ENCODE measurements at places on chromosomes 4 and X. TPM values are rescaled to one million over a fixed set of nuclear protein-coding genes. Genes with fewer than 3 reads are reported as not detected.

DNA sequence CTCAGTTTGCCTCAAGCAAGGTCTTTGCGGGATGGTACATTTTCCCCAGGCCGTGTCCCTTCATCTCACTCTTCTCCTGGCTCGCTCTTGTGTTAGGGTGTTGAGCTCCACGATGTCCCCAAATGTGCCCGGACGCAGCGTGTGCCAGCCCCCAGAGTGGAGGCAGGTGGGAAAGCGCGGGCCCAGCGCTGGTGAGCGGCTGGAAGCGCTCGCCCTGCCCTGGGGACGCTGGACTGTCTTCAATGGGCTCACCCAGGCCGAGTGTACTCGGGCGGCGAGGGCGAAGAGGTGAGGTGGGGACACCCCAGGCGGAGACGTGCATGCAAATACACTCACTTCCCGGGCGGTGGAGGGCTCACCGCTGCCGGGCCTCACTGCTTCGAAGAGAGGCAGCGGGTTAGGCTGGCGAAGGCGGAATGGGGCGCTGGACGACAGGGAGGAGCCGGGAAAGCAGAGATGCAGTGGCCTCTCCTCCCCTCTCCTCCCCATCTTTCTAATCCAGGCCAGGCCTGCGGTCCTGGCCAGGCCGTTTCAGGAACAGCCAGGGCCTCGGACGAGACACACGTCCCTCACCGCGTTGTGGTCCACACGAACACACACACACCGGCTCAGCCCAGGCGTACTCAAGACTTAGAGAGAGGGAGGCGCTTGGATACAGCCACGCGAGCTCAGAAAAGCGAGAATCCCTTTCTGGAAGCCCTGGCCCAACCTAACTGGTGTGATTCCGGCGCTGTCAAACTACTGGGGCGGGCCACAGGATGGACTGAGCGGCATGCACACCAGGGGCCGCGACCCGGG, 2.2 kb downstream of the NKX6-1 start:
- peak overlapping the region; percentile 45 for H3K27ac ChIP-seq
- H3K4me1 ChIP-seq = peaks cover 24% of the 10 kb centered on the region
- peaks cover 79% of the 10 kb centered on the region for H3K27me3 ChIP-seq
- peak overlapping the region; percentile 65 for H3K4me3 ChIP-seq
- no peak for DNase-seq
- H3K36me3 ChIP-seq = peaks cover 26% of the 10 kb centered on the region

DNA sequence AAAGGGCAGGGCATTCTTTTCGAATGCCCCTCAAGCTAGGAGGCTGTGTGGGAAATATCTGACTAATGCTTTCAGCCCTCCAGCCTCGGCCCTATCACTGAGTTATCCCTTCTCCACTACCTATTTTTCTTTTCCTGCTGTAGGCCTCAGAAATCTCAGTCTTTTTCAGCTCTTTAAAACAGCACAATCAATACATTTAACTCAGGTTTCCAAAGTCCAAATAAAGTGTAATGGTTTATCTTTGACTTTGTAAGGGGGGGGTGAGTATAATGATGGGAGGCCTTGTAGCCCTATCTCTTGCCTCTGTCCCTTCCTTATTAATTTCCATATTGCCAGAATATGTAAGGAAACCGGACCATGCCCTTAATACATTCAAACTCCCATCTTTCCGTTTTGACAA, 1.6 kb upstream of the WNK3 start:
- H3K27me3 ChIP-seq = peaks cover 34% of the 10 kb centered on the region
- no peaks in the 10 kb centered on the region for H3K36me3 ChIP-seq
- DNase-seq = no peak
- H3K4me1 ChIP-seq = peaks cover 15% of the 10 kb centered on the region

- H3K4me3 ChIP-seq = no peak overlapping the region
- H3K27me3 ChIP-seq = no peaks in the 10 kb centered on the region
- no peaks in the 10 kb centered on the region for H3K36me3 ChIP-seq
- no peaks in the 10 kb centered on the region for H3K4me1 ChIP-seq
- H3K27ac ChIP-seq = no peak overlapping the region
Observed at GRCh38 chr4:64777286-64777685, 368.0 kb upstream of the TECRL start.

- H3K27me3 ChIP-seq = peaks cover 26% of the 10 kb centered on the region
- no peak for DNase-seq
Observed at GRCh38 chr4:140266958-140267568, 106.4 kb upstream of the SCOC start.

GRCh38 chrX:154057791-154058190, 38.1 kb upstream of the IRAK1 start:
- H3K4me1 ChIP-seq = peaks cover 24% of the 10 kb centered on the region
- no peak for DNase-seq
- H3K27me3 ChIP-seq = no peaks in the 10 kb centered on the region
- no peaks in the 10 kb centered on the region for H3K36me3 ChIP-seq

The ENAM gene
- 0.13 TPM for polyA plus RNA-seq

GRCh38 chr4:150089732-150090131, 11.5 kb downstream of the DCLK2 start:
- H3K4me3 ChIP-seq = no peak overlapping the region
- H3K4me1 ChIP-seq = no peaks in the 10 kb centered on the region
- no peak for DNase-seq
- H3K36me3 ChIP-seq = no peaks in the 10 kb centered on the region
- no peaks in the 10 kb centered on the region for H3K27me3 ChIP-seq

The TLR7 gene
- polyA plus RNA-seq = 33.4 TPM

- DNase-seq = no peak
- no peak overlapping the region for H3K4me3 ChIP-seq
- no peaks in the 10 kb centered on the region for H3K27me3 ChIP-seq
- H3K36me3 ChIP-seq = peaks cover 12% of the 10 kb centered on the region
Observed at GRCh38 chr4:99025506-99025905, 30.0 kb downstream of the METAP1 start.

The ZFP92 gene
- not detected for polyA plus RNA-seq

GRCh38 chr4:152594978-152595925, 59.4 kb upstream of the FBXW7 start:
- no peaks in the 10 kb centered on the region for H3K4me1 ChIP-seq
- H3K27me3 ChIP-seq = peaks cover 11% of the 10 kb centered on the region
- H3K4me3 ChIP-seq = no peak overlapping the region
- H3K27ac ChIP-seq = no peak overlapping the region
- DNase-seq = no peak
- no peaks in the 10 kb centered on the region for H3K36me3 ChIP-seq

The CPZ gene
- not detected for polyA plus RNA-seq

- DNase-seq = no peak
- H3K4me1 ChIP-seq = no peaks in the 10 kb centered on the region
- H3K4me3 ChIP-seq = peak overlapping the region; percentile 66
- H3K27ac ChIP-seq = no peak overlapping the region
- no peaks in the 10 kb centered on the region for H3K36me3 ChIP-seq
Observed at GRCh38 chr4:16893141-16893651, 5.2 kb downstream of the LDB2 start.

DNA sequence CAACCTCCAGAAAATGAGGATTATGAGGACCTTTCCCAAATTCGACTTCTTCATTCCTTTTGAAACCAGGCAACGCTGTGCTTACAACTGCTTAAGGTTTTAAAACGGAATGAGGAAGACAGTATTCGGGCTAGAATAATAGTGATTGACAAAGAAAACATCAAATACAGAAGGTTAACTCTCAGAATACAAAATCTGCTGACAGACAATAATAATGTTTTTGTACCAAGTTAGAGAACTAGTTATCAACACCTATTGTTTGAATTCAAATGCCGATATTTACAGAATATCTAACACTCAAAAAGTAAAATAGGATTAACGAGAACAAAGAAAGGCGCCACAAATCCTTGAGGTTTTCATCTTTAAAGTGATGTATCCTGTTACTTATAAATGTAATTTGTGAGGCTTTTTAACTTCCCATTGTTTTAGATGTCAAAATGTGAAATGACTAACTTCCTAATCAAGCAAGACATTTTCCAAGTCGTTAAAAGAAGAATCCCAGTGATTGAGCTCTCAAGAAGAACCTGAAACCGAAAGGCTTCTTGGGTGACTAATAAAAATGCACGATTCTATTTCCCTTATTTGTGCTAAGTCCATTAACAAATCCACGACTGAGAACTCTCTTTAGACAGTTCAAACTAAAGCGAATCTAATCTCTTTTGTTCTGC, 118.3 kb downstream of the SORBS2 start:
- H3K4me3 ChIP-seq = no peak overlapping the region
- H3K4me1 ChIP-seq = no peaks in the 10 kb centered on the region
- H3K27me3 ChIP-seq = no peaks in the 10 kb centered on the region
- DNase-seq = no peak

DNA sequence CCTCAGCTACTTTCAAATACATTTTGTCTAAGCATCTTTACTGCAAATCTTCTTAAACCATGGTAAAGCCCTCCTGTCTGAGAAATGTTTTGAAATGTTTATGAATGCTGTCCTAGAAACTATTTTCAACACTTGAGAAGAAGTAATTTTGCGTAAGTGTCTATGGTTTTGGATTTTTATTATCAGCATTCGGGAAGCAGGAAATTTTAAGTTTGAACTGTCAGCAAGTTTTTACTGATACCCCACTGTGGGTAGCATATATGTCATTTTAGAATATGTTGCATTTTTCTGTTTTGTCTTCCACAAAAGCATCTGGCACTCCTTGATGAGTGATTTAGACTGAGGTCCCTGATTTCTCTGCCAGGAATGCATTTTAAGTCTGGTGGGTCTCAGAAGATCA, 302.4 kb upstream of the GIMD1 start:
- DNase-seq = no peak
- H3K36me3 ChIP-seq = no peaks in the 10 kb centered on the region
- H3K4me1 ChIP-seq = no peaks in the 10 kb centered on the region
- no peak overlapping the region for H3K27ac ChIP-seq
- no peak overlapping the region for H3K4me3 ChIP-seq
- no peaks in the 10 kb centered on the region for H3K27me3 ChIP-seq

DNA sequence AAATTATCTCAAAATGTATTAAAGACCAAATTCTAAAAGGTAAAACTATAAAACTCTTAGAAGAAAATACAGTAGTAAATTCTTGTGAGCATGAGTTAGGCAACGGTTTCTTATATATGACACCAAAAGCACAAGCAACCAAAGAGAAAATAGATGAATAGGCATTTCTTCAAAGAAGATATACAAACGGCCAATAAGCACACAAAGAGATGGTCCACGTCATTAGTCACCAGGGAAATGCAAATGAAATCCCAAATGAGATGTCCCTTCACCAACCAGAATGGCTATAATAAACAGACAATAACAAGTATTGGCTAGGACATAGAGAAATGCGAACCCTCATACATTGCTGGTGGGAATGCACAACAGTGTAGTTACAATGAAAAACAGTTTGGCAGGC, 44.6 kb downstream of the RAB33A start:
- no peak for DNase-seq
- no peaks in the 10 kb centered on the region for H3K4me1 ChIP-seq
- H3K27ac ChIP-seq = no peak overlapping the region
- no peaks in the 10 kb centered on the region for H3K27me3 ChIP-seq
- peaks cover 4% of the 10 kb centered on the region for H3K36me3 ChIP-seq

- H3K27ac ChIP-seq = no peak overlapping the region
- H3K36me3 ChIP-seq = no peaks in the 10 kb centered on the region
- DNase-seq = no peak
- H3K4me3 ChIP-seq = no peak overlapping the region
Observed at GRCh38 chr4:111028795-111029194, 405.9 kb upstream of the PITX2 start.

DNA sequence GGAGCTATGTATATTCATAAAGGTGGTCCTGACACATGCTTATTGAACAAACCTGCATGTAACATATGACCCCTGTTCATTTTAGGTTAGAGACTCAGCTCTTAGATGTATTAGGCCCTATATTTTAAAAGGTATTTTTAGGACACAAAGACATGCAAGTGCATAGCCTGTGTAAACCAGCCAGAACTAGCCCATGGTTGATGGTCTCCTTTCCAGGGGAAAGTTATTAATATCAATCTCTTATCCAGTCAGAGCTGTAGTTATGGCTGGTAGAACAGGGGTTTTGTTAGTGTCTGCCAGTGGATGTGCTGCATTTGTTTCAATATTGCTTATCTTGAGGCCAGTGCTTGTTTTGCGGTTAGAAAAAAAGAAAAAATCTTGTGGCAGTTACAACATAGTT, 488.6 kb downstream of the KCTD8 start:
- no peaks in the 10 kb centered on the region for H3K36me3 ChIP-seq
- no peak overlapping the region for H3K4me3 ChIP-seq
- no peaks in the 10 kb centered on the region for H3K4me1 ChIP-seq
- no peak overlapping the region for H3K27ac ChIP-seq
- H3K27me3 ChIP-seq = no peaks in the 10 kb centered on the region

DNA sequence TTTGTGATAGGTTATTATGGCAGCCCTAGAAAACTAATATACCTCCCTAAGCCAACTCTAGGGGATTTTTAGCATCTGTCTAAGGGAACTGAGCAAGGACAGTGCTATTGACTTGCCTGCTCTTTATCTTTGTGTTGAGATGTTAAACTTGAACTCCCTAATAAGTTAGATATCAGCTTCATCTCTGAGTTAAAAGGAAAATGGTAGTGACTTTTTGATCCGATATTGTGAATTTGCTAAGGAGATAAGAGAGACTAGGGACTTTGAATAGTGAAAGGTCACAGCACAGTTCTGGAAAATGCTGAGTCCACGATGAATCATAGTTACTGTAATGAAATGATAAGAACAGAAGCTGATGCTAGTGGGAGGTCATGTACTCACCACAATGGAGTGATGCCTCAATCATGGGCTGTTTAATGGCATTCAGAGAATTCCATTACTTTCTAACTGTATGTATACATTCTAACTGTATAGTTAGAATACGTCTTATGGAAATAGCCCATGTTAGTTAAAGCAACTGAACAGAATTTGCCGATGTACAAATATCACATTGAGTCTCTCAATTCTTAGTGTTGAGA, 147.2 kb downstream of the GLRA3 start:
- no peak overlapping the region for H3K27ac ChIP-seq
- no peaks in the 10 kb centered on the region for H3K36me3 ChIP-seq
- no peak overlapping the region for H3K4me3 ChIP-seq
- no peak for DNase-seq
- H3K4me1 ChIP-seq = no peaks in the 10 kb centered on the region

DNA sequence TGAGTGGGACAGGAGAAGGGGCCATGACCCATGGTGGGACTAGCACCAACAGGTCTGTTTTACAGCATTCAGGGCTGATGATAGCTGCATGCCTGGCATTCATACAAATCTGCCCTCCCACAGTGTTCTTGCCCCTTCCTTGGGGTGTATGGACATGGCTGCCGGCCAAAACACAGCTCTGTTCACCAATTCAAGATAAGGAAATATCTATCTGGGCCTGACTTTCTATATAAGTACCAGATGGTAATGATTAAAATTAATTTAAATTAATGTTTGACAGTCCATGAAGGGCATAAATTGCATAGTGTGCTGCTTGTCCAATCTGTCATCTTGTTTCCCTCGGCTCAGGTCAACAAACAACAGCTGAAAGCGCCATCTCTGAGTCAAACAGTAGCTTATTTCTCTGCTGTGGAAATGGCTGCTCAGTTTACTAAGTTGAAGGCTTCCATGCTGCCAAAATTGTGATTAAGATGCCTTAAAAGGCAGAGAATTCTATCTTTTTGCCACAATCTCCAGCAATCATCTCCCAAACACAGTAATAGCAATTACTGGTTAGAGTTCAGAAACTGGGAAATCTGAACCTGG, 67.0 kb upstream of the TSPAN7 start:
- peaks cover 4% of the 10 kb centered on the region for H3K27me3 ChIP-seq
- no peaks in the 10 kb centered on the region for H3K36me3 ChIP-seq
- H3K27ac ChIP-seq = no peak overlapping the region
- H3K4me1 ChIP-seq = no peaks in the 10 kb centered on the region

The FAM149A gene
- polyA plus RNA-seq = not detected

GRCh38 chr4:166827167-166827566, 407.1 kb downstream of the SPOCK3 start:
- no peak for DNase-seq
- no peak overlapping the region for H3K27ac ChIP-seq
- no peak overlapping the region for H3K4me3 ChIP-seq
- H3K4me1 ChIP-seq = no peaks in the 10 kb centered on the region
